ENCODE measurements at places on chromosomes 11 and 22.

DNA sequence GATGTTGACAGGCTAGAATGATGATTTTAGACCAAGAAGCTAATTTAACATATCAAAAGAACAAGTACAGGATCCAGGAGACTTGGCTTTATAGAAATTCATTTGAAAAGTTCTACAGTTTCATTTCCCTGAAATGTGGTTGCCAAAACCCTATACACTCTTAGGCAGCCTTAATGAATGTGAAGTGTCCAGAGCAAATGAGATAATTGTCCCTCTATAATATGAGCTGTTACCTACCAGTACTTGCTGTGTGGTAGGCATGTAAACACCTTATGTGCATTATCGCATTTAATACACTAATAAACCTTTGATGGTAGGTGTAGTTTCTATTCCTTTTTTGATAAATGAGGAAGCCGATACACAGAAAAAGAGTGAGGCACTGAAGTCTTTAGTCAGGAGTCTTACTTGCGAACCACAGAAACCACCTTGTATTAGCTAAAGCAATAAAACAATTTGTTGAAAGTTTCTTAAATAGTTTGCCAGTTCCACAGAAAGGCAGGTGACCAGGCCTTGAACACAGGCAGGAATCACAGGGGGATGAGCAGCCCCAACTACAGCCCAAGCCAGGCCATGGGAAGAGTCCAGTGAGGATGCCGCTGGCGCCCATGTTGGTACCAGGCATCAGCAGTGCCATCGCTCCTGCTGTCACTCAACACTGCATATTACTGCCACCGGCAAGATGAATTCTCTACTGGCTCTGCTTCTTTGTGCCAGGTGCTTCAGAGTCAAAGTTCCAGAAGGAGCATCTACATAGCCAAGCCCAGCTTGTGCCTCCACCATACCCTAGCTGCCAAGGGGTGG is 81.7 kb downstream of the SWAP70 start:
- DNase-seq: no peak

DNA sequence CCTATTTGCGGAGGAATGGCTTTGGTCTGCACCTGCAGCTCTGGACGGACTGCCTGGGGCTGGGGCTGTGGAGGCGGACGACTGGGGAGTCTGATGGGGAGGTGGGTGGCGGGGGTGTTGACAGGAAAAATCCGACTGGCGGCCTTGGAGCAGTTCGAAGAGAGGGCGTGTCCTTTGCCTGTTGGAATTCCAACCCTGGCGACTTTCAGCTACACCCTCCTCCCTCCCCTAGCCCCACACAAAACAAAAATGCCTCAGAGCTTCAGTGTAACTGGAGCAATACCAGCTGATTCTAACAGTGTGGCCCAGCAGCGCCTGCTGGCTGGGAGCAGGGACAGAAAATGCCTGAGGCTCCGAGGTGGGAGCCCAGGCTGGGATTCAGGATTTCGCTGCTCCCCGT is 85.4 kb downstream of the ATXN10 start:
- no peak for DNase-seq

- no peak for DNase-seq
These were observed 11.2 kb downstream of the MAP4K2 start for GRCh38 chr11:64791781-64792291.

DNA sequence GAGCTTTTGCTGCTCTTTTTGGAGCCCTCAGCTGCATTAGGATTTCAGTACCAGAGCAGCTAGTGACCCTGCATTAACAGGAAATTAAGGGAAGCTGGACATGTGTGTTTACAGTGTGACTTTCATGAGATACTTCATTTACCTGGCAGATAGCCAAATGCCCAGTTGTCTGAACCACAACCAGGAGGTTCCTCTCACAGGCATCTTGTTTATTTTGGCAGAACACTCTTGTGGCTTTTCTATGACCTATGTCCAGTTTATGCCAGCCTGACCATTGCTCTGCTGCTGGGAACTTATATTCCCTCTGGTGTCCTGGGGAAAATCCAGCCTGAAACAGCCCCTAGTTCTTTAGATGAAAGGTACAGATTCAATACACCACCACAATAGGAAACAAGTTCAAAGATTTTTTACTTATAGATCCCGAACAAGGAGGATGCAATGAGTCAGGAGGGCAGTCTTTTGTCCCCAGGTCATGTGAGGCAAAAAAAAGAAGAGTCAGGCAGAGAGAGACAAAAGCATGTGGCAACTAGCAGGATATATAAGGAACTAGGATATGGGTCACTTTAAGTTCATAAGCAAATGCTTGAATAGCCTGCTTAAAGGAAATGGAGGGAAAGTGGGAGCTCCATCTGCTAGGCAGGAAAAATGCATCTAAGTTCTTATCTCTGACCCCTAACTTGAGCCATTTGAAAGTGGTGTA is 379.3 kb downstream of the INSC start:
- DNase-seq: no peak

DNA sequence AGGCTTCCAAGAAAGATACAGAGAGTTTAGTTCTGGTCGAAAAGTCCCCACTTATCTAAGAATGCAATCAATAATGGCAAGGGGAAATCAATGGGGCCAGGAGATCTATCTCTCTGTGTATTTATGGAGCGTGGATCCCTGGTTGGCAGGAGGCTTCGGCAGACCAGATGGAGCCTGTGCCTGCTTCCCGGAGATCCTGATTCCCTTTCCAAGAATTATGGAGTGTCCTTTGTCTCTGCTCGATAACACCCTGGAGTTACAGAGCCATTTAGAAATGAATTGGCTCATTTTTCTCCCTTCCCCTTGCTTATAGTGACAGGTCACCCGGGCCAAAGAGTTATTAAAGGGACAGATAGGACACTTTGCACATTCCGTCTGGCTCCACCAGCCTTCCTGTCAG is 92.4 kb downstream of the ISX start:
- no peak for DNase-seq

- peak; percentile 17 for DNase-seq
These were observed 2.2 kb downstream of the TNKS1BP1 start for GRCh38 chr11:57322256-57323166.

DNA sequence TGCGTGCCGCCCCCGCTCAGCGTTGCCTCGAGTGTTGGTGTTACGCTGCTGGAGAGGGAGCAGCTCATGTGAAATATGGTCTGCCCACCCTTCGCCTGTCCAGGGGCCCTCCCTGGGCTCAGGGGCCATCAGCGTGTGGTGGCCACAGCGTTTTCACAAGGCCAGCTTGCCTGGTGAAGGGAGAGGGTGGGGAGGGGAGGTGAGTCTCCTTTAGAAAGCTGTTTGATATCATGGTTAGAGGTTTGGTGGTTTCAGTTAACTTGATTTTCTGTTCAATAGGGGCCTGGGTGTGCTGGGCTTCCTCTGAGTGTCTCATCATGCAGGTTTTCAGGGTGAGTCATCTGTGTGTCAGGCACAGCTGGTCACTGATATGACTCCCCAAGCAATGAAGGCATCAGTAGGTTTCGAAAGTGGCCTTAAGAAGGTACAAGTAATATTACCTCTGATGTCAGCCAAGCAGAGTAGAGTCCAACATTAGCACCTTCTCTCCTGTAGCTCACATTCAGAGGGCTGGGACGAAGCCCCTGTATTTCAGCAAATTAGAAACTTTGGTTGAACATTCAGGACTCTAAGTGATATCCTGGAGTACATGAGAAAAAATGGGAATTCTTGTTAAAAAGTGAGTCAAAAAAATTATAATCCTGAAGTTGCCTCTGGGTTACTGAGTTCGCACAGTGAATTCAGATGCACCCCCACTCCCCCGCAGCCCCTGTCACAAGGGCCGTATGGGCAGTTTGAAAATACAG is 172.5 kb downstream of the TBC1D22A start:
- peak; percentile 24 for DNase-seq

GRCh38 chr22:32355760-32356159 is 1.9 kb upstream of the RFPL3 start:
- no peak for DNase-seq

DNA sequence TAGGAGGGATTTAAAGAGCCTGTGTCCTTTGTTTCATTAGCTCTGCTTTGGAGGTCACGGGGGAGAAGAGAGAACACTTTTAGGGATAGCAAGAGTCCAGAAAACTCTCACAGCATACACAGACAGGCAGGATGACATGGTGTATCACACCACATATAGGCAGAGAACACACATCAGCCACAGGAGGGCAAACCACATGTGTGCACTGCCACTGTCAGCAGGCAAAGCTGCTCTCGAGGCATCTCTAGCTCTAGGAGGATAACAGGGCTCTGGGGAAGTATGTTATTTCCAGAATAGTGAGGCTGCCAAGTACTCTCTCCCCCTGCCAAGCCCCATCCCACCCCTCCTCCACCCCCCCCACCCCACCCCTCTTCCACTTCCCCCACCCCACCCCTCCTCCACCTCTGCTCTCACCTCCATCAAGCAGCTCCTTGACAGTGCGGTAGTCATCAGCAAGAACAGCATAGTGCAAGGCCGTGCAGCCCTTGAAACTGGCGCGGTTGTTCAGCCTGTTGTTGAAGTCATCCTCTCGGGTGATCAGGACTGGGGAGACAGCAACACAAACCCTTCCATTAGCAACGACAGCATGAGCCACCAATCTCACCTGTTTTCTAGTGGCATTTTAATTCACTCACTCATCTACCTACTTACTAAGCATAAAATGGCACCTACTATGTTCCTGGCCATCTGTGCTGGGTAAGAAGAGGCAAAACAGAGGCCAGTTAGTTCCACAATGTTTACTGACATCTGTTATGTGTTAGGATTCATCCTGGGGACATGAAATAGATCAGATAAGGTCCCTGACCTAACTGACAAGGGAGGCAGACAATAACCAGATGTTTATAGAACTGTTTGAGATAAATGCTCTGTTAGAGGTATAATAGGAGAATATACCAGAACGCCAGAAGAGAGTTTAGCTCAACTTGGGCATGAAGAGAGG is 75.6 kb downstream of the CLPB start:
- DNase-seq: no peak

DNA sequence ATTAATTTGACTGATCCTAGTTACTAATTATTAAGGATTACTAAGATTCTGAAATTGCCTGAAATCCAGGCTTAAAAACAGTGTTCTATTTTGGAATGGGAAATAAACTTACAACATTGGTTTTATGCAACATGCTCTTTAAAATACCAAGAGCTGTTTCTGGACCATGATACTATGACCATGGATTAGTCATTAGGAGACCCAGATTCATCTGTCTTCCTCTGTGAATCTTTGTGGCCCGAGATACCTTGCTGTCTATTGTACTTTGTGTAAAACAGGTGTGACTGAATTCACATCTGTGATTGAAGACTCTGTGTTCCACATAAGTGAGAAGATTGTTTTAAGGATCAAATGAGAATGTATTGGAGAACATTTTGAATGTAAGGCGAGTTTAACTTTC is 98.8 kb downstream of the HSD17B12 start:
- DNase-seq: no peak

DNA sequence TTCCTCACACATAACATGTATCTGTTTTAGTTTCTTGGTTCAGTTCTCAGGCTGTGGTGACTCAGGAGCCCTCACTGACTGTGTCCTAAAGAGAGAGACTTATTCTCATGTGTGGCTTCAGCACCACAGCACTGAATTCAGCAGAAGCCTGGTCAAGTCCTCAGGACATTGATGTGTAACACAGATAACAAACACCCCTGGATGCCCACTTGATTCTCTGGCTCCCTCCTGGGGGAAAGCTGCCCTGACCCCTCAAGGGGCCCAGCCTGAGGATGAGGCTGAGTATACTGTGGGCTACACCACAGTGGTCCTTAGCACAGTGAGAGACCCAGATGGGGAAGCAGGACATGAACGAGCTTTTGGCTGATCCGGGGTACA is 87.2 kb upstream of the VPREB1 start:
- no peak for DNase-seq

DNA sequence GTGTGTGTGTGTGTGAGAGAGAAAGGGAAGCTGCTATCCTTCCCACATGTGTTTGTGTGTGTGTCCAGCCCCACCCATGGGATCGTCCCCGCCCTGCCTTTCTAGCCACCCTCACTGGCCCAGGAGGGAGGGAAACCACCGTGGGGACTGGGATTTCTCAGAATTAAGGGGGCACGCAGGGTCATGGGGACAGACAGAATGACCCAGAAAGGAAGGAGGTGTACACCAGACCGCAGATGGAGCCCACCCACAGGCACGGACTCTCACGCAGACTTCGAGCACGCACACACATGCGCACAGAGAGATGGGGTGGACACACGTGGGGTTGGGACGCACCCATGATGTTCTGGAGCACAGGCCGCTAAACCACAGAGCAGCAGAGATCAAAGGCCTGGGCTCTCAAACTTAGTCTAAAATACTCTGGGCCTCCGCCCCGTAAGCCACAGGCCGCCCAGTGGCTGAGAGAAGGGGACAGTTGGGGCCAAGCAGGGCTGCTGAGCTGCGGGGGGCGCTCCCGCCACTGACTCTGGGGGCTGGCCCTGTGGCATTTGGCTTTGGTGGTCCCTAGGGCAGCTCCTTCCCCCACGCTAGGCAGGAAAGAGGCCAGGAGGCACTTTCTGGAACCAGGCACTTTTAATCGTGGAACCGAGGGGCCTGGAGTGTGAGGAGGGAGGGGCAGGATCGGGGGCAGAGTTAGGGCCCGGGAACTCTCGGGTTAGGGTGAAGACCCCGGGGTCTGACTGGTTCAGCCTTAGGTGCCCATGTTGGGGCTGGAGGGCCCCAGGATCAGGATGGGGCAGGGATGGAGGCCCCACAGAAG is 1.5 kb downstream of the IFITM5 start:
- DNase-seq: no peak

DNA sequence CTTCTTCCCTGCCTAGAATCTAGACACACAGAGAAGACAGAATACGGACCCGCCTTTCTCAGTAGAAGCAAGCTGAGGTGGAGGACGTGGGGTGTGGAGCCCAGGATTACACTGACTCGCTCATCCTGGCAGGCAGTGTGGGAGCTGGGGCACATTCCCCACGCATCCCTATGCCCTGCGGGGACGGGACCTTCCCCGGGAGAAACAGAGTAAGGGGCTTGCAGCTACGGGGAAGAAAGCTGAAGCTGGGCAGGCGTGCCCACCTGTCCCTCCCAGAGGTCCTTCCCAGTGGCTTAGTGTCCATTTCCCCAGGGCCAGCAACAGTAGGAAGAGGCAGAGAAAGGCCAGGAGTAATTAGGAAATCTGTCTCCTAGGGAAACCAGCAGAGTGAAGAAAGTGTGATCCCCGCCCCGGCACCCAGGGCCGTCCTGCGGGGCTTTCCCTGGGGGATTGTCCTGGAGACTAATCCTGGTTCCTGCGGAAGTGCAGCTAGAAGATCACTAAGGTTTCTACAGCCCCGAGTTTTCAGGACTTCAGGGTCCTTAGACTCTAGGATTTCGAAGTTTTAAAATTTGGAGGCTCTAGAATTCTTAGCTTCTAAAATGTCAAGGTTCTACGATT is 7.8 kb downstream of the DNAJB13 start:
- DNase-seq: no peak

GRCh38 chr11:117828611-117829368 is 4.2 kb upstream of the FXYD2 start:
- DNase-seq: peak; percentile 82

DNA sequence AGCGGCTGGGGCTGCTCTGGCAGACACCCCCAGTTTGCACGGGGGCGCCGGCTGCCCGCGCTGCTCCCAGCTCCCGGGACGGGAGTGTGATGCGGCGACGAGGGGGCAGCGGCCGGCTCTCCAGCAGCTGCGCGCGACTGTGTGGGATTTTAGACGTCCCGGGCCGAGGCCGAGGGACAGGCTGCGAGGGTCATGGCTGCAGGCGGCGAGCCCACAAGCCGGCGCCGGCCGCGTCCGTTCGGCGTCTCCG is 159 bp downstream of the FZD4 start:
- DNase-seq: no peak

Measured in stimulated activated CD4-positive, alpha-beta T cell treated with anti-CD3 and anti-CD28 coated beads, Interleukin-2, amount 100 ng/mL, for 24 hours (primary cell).